ENCODE measurements at places on chromosomes 7 and 10. TPM values are rescaled to one million over a fixed set of nuclear protein-coding genes. Genes with fewer than 3 reads are reported as not detected.

The ANKRD26 gene
- 7.4 TPM for total RNA-seq

The NOS3 gene
- not detected for total RNA-seq

The GRM3 gene
- total RNA-seq, result not detected

GRCh38 chr7:71227126-71227525 lies 95.2 kb downstream of the GALNT17 start:
- DNase-seq, result no peak

GRCh38 chr7:43276547-43276946 lies 164.1 kb downstream of the HECW1 start:
- DNase-seq, result no peak

- DNase-seq, result no peak
Observed at GRCh38 chr10:75708060-75708459, 276.6 kb downstream of the LRMDA start.

DNA sequence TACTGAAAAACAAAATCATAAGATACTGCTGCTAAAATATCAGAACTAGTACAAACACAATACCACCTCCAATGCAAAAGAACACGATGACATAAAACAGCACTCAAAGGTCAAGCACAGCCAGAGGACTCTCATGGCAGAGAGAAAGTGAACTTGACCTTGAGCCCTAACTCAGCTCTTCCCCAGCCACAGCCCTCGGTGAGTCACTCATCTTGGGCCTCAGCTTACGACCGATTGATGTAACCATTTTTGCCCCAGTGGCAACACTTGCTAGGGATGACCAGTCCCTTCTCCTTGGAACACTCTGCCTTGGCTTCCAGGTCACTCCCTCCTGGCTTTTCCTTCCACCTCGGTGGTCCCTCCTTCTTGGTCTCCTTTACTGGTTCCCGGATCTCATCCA lies 77.8 kb downstream of the JAZF1 start:
- DNase-seq, result no peak

DNA sequence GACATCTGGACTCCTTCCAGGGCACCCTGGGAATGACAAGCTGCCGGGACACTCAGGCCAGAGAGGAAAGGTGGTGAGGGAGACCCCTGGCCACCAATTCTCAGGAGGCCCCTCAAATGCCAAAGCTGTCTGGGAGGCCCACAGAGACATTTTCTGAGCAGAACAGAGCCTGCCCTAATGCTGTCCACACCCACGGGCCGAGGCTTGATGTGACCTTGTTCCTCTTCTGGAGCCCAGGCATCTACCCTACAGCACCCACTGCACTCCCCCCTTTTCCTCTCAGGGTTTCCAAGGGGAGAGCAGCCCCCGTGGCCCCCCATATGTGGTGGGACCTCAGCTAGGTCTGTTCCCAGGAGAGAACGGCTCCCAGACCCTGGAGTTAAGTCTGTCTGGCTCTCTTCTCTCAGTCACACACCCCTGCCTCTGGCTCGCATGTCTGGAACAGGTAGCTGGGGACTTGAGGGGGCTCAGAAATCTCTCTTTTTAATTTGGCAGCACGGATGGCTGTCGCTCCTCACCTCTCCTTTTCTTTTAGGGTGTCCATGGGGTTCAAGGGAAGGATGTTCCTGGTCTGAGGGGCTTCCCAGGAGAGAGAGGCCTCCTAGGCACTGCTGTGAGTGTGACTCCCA lies 16.8 kb upstream of the VOPP1 start:
- no peak for DNase-seq

DNA sequence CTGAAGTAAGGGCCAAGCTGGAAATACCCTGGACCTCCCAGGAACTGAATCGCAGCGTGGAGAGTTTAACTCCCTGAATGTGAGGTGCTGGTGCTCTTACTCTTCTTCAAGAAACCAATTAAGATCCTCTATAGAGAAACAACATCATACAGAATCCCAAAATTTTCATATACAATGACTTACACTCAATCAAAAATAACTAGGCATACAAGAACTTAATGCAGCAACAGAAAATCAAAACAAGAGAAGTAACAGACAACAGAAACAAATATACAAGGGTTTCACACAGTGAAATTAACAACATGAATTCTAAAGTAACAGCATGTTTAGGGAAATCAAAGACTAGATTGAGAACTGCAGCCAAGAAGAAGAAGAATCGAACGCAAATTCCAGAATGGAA lies 37.7 kb downstream of the RNF216 start:
- DNase-seq, result no peak
